ENCODE measurements at places on chromosomes 12 and 14. TPM values are rescaled to one million over a fixed set of nuclear protein-coding genes. Genes with fewer than 3 reads are reported as not detected.
A peak's percentile ranks its signal among the peaks of the same experiment; 100 is the strongest.

The EML1 gene
- 11.3 TPM for total RNA-seq

The SOX5 gene
- total RNA-seq = 10.5 TPM

The ACRBP gene
- 0.66 TPM for total RNA-seq

The BAZ2A gene
- 104 TPM for total RNA-seq

DNA sequence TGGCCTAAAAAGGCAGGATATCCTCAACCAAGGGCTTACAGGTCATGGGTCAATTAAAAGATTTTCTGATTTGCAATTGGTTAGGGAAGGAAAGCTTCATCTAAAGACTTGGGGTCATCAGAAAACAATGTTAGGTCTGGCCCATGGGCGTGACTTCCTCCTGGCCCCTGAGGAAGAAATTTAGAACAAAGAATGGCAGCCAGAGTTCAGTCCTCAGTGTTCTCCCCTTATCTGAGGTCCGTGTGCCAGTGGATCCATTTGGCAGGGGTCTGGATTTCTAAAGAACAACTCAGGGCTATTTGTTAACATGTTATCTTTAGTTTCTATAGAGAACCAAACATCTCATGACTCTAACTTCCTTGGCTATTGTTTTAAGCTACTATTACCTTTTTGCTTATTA lies 27.8 kb upstream of the NFYB start:
- no peak for DNase-seq
- H3K27ac ChIP-seq = no peak overlapping the region
- H3K4me1 ChIP-seq = no peaks in the 10 kb centered on the region
- H3K36me3 ChIP-seq = no peaks in the 10 kb centered on the region
- no peaks in the 10 kb centered on the region for H3K27me3 ChIP-seq
- H3K4me3 ChIP-seq = no peak overlapping the region

DNA sequence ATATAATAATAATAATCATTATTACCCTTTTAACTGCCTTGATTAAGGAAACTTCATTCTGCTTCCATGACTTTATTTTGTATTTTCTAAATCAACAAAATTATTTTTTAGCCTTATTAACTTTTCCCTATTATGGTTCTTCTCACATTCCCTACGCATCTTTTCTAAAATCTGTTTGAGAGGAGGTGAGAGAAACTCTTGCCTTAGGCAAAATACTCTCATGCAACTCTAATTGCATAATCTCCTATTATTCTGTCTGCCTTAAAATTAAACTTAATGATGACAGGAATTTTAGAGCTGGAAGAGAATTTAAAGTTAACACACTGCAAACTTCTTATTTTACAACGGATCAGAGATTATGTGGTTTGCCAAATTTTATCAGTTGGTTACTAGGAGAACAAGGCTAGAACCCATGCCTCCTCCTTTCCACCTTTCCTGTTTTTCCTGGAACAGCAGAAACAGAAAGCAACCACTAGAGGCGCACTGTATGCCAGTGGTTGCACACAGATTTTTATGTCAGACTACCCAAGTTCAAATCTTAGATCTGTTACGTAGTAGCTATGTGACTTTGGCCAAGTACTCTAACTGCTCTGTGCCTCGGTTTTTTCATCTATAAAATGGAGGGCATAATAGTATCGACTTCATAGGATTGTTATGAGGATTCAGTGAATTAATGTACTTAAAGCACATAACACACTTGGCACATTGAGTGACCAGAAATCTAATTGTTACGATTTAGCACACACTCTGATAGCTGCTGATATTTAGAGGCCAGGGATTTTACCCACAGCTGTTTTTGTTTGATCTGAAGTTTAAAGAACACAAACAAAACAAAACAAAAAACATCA lies 4.3 kb upstream of the BRMS1L start:
- H3K27ac ChIP-seq = no peak overlapping the region
- no peak for DNase-seq
- no peaks in the 10 kb centered on the region for H3K4me1 ChIP-seq
- H3K4me3 ChIP-seq = no peak overlapping the region
- H3K36me3 ChIP-seq = no peaks in the 10 kb centered on the region

DNA sequence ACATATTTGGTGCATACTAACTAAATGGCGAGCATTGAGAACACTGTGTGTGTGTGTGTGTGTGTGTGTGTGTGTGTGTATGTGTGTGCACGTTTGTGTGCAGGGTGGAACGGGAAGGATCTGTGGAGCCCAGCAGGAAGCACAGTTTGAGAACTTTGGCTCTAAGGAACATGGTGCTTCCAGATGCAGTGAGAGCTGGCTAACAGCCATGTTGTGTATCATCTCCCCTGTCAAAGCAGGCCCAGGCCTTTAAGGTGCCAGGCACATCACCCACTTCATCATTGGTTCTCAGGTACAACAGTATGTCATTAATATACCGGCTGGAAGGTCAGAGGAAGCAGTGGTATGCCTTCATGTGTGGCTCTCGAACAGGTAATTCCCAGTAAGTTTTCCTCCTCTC lies 72.5 kb downstream of the SLC8A3 start:
- no peak for DNase-seq
- H3K27ac ChIP-seq = no peak overlapping the region
- H3K36me3 ChIP-seq = no peaks in the 10 kb centered on the region
- H3K4me1 ChIP-seq = no peaks in the 10 kb centered on the region

- DNase-seq = no peak
- H3K27me3 ChIP-seq = no peaks in the 10 kb centered on the region
- no peak overlapping the region for H3K27ac ChIP-seq
These were observed 253.1 kb upstream of the BTG1 start for GRCh38 chr12:92398565-92399309.

DNA sequence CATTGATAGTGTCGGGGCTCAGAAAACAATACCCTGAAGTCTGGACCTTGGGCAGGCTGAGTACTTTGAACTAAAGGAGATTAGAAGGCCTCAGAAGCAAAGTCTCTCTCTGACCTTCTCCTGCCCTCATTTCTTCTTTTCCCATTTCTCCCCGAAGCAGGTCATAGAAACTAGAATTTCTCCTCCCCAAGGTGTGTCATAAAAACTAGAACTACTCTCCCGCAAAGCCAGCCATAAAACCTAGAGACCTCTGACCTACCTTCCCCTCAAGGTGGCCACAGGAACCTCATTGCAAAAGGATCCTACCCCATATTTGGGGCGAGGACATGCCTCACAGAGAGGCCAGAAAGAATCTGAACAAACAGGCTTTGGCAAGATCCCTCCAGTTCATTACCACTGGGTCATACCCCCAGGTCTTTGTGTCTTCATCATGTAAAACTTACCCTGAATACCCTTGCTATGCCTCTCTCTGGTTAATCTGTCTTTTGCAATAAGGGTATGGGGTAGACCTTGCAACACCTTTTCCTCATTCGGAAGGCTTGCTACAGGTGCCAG lies 64.7 kb upstream of the ZFP36L1 start:
- H3K4me3 ChIP-seq = no peak overlapping the region
- H3K36me3 ChIP-seq = no peaks in the 10 kb centered on the region
- H3K4me1 ChIP-seq = no peaks in the 10 kb centered on the region
- no peak for DNase-seq
- H3K27ac ChIP-seq = no peak overlapping the region

DNA sequence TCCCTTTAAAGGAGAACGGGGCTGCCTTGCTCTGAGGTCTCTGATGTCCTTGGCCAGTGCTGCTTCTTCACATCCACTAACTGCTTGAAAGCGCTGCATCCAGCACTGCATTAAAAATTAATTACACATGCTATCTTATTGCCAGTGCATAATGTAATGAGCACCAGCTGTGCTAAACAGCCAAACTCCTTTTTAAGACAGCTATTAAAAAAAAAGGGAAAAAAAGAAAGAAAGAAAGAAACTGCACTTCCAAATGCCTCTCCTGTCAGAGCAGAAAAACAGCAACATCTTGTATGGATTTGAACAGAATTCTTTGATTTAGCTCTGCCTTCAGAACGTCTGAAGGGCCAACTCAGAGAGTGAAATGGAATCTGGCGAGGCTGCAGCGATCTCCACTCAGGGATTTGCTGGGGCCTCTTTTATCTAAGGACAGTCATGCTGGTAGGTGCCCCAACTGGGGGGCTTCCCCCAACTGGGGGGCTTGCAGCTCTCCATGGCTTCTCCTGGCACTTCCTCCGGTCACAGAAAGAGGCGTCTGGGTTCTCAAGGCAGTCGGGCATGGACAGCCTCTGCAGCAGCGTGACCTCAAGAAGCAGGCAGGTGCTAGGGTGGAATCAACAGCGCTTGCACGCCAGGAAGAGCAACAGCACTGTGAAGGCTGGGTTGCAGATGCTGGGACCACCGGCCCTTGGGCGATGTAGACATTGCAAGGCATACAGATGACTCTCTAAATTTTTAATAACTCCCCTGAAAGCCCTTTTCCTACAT lies 46.4 kb downstream of the BCL11B start:
- H3K4me1 ChIP-seq = no peaks in the 10 kb centered on the region
- no peaks in the 10 kb centered on the region for H3K27me3 ChIP-seq
- no peak overlapping the region for H3K4me3 ChIP-seq

DNA sequence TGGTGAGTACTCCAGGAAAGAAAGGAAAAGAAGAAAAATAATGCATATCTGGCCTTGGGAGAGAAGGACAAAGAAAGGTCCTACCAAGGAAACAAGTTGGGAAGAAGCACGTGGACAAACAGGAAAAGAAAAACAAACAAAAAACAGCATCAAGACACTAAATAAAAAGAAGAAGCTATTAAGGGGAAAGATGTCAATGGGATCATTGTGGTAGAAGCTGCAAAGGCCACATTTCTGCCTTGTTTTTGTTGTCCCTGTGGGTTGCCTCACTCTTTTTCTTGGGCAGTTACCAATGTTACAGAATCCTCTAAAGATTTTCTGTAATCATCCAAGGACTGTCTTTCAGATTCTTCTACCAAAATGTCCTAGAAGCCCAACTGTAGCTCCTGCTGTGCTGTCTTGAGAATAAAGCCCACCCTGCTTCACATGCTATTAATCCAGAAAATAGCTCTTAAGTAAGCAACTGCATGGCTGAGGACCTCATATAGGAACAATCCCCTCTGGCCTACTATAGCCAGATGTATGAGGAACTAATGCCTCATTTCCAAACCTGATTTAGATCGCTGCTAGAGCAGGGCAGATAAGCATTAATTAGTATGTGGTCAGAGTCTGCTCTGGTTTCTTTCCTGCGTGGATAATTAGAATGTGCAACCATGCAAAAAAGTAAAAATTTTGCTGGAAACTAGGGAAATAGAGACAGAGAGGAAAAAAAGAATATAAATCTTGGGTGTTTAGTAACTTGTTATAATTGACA lies 10.2 kb upstream of the CPNE8 start:
- no peaks in the 10 kb centered on the region for H3K27me3 ChIP-seq
- no peak for DNase-seq
- H3K36me3 ChIP-seq = no peaks in the 10 kb centered on the region
- no peaks in the 10 kb centered on the region for H3K4me1 ChIP-seq

DNA sequence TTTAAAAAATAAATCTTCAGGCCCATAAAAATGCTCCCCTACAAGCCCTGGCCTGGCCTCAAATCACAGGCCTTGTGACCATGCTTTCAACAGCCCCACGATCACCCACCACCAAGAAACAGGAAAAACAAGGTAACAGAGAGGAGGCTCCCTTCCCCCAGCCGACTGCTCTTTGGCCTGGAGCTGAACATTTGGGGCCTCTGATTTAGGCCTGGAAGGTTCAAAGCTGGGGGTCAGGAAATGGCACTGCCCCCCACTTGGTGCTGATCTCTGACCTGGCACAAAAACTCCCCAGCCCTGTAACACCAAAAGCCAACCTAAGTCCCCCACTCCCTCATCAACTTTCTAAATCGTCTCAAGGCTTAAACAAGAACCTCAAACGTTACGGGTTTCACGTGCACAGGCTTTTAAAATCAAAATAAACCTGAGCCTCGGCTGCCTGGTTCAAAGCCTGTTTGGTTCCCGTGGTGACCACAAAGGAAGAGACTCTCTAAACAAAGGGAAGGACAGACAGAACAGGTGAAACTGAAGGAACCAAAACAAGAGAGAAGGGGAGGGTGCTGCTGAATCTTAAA lies 9.0 kb downstream of the ACTN1 start:
- H3K27ac ChIP-seq = peak overlapping the region; percentile 99
- H3K36me3 ChIP-seq = no peaks in the 10 kb centered on the region
- H3K4me3 ChIP-seq = peak overlapping the region; percentile 19

DNA sequence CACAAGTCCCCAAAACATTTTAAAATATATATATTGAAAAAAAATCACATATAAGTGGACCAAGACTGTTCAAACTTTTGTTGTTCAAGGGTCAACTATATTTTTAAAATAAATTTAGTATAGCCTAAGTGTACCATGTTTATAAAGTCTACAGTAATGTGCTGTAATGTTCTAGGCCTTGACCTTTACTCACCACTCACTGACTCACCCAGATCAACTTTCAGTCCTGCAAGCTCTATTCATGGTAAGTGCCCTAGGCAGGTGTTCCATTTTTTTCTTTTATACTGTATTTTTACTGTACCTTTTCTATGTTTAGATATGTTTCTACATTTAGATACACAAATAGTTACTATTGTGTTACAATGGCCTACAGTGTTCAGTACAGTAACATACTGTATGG lies 23.4 kb upstream of the TMTC1 start:
- no peaks in the 10 kb centered on the region for H3K4me1 ChIP-seq
- no peak overlapping the region for H3K4me3 ChIP-seq
- no peak overlapping the region for H3K27ac ChIP-seq
- H3K36me3 ChIP-seq = no peaks in the 10 kb centered on the region
- DNase-seq = no peak

DNA sequence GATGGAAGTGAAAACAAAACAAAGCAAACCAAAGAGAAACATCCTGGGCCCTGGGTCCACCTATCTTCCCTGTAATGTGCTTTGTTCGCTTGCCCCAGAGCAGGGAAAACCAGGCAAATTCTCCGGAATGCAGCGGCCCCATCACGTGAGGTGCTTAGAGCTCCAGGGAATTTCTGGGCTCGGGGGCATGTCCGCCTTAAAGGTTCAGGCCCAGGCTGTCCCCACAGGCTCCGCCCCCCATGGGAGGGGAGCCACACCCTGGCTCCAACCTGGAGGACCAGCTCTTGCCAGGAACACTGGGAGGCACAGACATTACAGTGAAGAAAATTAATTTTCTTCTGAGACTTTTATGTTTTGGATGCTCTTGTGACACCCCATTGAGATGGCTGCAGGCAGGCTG lies 69.9 kb downstream of the RBM19 start:
- no peak overlapping the region for H3K4me3 ChIP-seq
- no peak for DNase-seq
- H3K4me1 ChIP-seq = no peaks in the 10 kb centered on the region
- no peaks in the 10 kb centered on the region for H3K36me3 ChIP-seq

- no peak overlapping the region for H3K27ac ChIP-seq
- H3K27me3 ChIP-seq = no peaks in the 10 kb centered on the region
- no peak overlapping the region for H3K4me3 ChIP-seq
- DNase-seq = no peak
These were observed 44.9 kb downstream of the JKAMP start for GRCh38 chr14:59529189-59529588.

DNA sequence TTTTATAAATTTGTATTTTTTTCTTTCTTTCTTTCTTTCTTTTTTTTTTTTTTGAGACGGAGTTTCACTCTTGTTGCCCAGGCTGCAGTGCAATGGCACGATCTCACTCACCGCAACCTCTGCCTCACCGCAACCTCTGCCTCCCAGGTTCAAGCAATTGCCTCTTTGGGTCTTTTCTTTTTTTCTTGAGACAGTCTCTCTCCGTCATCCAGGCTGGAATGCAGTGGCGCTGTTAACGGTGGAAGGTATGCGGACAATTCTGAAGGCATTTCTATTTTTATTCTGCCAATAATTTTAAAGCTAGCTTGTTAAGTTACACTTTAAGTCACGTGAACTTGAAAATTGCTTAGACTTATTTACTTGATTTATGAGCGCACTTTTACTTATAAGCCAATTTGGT lies 8.8 kb upstream of the PHC1 start:
- H3K4me1 ChIP-seq = no peaks in the 10 kb centered on the region
- H3K27me3 ChIP-seq = no peaks in the 10 kb centered on the region
- H3K27ac ChIP-seq = no peak overlapping the region
- no peaks in the 10 kb centered on the region for H3K36me3 ChIP-seq
